ENCODE measurements at places on chromosomes 12 and 14.

DNA sequence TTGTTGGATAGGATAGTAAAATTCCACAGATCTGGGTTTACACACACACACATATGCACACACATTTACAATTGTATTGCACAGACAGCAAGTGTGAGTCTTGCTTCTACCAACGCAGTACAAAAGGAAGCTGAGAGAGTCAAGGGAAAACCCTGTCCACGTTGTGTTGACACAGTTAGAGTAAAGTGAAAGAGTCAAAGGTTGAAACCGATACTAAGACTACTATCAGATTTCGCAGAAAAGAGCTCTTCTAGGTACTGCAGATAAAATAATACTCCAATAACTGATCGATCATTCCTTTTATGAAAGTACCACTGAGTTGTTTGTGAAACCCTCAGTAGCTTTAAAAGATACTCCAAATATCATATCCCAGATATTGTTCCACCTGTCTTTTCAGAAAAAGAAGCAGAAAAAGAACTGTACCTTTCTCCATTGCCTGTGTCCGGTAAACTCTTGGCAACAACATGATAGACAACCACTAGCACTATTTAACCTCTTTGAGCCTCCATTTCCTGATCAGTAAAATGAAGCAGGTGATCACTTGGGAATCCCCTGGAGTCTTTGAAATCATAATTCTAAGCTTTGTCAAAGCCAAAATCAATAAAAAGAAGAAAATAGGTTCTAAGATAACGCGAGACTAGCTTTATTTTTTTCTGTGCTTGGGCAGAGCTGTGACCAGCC lies 224.6 kb upstream of the FOXN3 start:
- DNase-seq = no peak

GRCh38 chr14:27387463-27387862 lies 789.6 kb upstream of the NOVA1 start:
- no peak for DNase-seq

DNA sequence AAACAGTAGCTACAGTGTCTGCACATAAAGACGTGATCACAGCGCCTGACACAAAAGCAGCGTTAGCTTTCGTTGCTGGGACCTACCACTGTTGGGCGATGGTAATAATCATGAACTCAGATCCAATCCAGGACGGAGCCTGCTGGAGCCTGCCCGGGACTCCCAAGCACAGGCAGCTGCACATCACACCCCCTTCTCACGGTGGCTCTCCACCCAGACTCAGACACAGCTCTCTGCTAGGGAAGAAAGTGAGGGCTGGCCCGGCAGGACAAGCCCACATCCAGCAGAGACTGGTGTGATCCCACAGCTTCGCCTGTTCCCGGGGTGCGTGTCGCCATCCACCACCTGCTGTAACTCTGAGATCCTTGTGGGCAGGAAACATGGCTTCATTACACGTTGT lies 49.9 kb upstream of the FOXN3 start:
- DNase-seq = no peak

GRCh38 chr12:131980263-131980662 lies 30.5 kb downstream of the EP400 start:
- DNase-seq = no peak

DNA sequence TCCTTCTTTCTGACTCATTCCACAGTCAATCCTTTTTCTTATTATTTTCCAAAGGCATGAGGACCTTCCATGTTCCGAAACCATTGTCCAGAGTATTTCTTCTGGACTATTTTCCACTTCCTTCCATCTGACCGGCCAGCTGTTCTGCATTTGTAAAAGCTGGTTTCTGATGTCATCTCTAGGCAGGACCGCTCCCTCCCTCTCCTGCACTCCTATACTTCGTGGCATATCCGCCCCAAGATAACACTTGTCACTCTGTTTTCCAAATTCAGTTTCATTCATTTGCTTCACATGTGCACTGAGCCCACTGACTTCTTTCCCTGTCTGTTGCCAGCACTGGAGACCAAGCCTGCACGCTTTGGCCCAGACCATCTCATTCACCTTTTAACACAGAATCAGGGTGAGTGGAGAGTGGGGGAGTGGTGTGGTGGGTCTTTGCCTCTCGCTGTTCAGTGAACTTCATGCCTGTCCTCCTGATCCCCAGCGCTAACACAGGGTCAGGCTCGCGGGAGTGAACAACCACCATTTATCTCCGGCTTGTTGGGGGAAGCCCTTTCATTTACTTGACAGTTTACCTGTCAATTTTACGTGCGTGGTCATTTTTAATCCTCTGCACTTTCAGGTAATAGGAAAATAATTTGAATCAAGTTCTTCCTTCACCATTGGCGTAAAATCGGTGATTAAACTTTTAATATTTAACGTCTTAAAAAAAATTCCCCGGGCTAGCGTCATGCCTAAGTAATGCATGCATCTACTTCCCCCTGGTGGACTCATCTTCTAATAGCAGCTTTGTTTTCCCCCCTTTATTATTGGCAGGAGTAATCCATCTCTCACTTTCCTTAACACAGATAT lies 52.5 kb downstream of the C12orf75 start:
- peak; percentile 40 for DNase-seq

DNA sequence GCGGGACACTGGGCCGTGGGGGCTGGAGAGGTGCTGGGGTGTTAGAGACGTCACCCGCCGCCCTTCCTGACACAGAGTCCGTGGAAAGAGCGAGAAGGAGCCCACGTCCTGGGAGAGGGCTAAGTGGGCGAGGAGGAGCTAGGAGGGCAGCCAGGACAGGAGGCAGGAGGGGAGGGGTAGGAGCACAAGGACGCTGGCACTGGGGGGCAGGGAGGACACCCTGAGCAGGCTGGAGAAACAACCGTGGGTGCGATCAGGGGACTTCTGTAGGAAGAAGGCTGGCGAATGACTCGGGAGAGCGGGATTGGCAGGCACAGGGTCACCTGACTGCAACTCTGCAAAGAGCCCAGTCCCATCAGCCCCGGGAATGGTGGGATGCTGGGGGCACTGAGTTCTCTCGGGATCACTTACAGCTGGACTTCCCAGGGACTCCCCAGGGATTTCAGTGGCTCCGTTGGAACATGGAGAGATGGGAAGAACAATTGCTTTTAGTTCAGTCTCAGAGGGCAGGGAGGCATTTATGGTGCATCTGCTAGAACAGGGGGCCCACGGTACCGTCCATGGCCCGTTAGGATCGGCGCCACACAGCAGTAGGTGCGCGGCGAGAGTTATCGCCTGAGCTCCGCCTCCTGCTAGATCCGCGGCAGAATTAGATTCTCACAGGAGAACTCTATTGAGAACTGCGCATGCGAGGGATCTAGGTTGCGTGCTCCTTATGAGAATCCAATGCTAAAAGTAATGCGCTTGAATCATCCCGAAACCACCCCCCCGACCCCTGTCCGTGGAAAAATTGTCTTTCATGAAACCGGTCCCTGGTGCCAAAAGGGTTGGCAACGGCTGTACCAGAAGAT lies 24.3 kb downstream of the UBR7 start:
- DNase-seq = no peak

DNA sequence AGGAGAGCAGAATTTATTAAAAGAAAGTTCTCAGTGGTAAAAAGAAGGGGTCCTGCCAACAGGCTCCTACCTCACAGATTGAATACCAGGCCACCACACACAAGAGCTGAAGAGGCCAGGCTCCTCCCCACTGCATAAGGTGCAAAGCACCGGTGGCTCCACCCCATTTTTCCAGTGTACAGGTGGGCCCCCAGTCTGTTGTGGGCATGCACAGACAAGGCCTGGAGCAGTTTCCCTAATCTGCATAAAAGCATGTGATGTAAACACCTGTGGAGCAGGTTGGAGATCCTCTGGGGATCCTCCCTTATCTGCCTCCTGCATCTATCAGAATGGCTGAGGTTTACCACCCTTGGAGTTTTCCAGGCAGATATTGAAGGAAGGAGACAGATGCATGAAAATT lies 45.7 kb upstream of the PDZRN4 start:
- no peak for DNase-seq

GRCh38 chr12:57939291-57939690 lies 2.1 kb upstream of the ATP23 start:
- peak; percentile 86 for DNase-seq

GRCh38 chr12:24902511-24903328 lies 46.2 kb downstream of the BCAT1 start:
- no peak for DNase-seq

DNA sequence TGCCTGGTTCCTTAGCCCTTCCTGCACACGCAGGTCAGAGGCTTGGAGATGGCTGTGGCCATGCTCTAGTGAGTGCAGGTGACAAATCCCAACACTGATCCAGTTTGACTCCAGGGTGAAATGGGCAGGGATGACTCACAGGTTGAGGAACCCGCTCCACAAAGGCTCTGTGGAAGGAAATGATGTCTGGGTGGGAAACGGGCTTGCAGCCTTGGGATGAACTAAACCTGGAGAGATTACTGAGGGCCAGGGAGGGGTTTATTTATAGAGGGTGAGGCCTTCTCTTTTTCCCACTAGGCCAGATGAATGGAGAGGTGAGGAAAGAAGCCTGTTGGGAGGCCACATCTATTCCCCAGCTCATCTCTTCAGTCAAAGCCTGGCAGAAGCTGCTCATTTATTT lies 29.3 kb upstream of the EMP1 start:
- DNase-seq = no peak

GRCh38 chr12:86601550-86602308 lies 345.5 kb upstream of the MGAT4C start:
- DNase-seq = no peak

DNA sequence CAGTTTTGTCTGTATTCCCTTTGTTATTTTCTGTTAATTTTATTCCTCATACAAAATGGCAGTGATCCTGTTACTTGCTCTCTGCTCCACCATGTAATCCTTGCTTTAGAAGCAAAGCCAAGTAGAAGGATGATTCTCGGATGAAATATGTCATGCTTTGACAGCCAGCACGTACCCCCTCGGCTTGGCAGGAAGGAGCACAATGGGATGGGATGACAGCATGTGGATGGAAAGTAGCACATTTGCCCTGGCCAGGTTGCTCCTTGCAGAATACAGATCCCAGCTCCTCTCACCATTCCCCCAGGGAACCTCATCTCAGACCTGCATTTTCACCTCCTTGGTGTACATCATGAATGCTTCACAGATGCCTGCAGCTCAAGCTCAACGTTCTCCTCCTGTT lies 35.1 kb upstream of the ATF1 start:
- DNase-seq = no peak

DNA sequence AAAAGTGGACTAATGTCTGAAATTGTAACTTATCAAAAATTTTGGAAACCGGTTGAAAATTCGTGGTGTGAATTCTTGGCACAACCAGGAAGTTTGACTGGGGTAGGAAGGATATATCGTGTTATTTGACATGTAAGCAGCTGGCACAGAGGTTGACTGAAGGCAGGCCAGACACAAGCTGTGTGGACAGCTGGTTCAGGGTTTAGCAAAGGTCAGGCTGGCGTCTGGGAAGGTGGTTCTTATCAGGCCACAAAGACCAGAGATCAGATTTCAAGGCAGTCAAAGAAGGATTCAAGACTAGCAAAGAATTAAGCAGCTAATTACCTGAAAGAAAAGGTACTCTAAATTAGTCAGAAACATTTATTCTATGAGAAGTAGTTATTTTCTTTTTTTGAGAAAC lies 450.2 kb upstream of the MDGA2 start:
- no peak for DNase-seq

- no peak for DNase-seq
These were observed 107.5 kb downstream of the ADGRD1 start for GRCh38 chr12:131061041-131061806.

DNA sequence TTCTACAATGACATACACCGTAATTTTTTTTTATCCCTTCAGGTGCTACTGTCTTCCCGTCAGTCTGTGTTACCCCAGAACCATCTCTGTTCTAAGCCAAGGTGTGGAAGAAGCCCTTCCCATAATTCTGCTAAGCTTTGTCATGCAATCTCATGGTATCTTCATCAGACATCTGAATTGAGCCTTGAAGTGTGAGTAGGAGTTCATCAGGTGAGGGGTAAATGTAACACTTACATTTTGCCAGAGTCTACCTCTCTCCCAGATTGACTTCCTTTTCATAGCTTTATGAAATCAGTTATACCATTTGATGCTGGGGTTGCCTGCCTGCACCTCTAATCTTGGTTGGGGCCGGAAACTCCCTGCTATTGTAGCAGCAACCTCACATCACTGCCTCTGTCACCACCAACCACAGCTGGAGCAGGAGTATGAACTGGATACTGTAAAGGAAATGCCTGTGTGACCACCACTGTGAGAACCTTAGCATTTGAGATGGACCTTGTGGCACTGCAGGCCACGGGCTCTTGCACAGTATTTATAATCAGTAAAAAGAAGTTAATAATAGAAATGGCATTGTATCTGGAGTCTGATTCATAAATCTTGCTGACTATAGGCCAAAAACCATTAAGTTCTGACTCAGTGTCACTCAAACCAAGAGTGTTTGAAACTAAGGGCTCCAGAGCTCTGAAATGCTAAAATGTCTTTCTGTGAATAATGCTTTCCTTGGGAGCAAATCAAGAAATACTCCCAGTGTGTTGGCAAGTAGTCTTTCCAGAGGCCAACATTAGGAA lies 58.7 kb upstream of the STK38L start:
- DNase-seq = no peak

DNA sequence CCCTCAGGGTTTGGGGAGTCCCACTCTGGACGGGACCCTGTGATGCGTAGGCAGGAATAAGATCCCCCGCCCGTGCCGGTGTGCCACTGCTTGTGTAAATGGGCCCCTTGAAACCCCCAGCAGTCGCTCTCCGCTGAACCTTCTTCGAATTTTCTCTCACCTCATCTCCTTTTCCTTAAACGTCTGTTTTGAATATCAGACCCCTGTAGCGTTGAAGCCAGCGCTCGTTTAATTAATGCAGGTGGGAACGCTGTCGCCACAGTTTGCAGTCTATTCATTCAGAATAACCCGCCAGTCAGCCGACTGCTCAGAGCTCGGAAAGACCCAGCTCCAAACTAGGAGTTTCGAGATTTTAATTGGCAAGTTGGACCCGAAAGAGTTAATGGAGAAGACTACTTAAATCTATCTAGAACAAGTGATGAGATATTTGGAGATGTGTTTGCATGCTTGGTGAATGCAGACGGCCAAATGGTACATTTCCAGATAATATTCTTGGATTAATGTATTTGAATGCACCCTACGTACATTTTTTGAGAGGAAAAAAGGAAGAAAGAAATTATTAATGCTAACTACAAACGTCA lies 739 bp upstream of the PPP2R5E start:
- no peak for DNase-seq

DNA sequence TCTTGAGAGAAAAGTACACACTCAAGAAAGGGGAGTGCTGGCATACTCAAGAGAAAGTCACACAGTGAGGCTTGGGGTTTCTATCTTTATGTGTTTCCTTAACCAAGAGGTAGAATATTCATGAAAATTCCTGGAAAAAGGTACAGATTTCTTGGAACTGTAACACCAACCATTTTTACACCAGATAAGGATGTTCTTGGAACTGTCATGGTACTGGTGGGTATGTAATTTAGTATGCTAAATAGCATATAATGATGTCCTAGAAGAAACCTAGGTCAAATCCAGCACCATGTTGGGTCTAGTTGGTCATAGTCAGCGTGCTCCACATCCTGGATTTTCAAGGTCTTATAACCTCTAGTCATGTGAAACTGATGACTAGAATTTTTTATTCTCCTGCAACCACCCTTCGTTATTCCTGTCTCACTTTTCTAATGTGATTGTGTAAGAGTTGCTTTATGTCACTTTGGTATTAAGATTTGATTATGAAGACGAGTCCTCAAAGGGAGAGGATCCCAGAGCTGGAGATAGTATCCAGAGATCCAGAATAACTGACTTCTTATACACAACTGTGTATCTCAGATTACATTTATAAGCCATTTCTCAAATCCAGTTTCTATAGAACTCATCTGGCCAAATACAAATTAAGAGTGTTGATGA lies 510.1 kb downstream of the TMTC2 start:
- no peak for DNase-seq

GRCh38 chr14:55438066-55438683 lies 2.2 kb downstream of the TBPL2 start:
- peak; percentile 44 for DNase-seq
